Left lobe of liver (tissue), 2 donors: ENCODE measurements at places on chromosomes 7 and 10. TPM values are rescaled to one million over a fixed set of nuclear protein-coding genes. Genes with fewer than 3 reads are reported as not detected.

Gene USP6NL
- 9.0 TPM for total RNA-seq

Gene FAM13C
- 1.3 TPM for total RNA-seq

Gene SCD
- 257 TPM for total RNA-seq

Gene SKIDA1
- total RNA-seq = 3.4 TPM

Gene FAM221A
- total RNA-seq = 4.2 TPM

Gene CALHM3
- not detected for total RNA-seq

Gene BMPER
- total RNA-seq = 6.9 TPM

Gene ASL
- 386 TPM for total RNA-seq

Gene PNLIPRP1
- 2.5 TPM for total RNA-seq

Gene HSPA12A
- 2.7 TPM for total RNA-seq

Gene GBX1
- total RNA-seq = not detected

Gene SEMA3D
- 0.25 TPM for total RNA-seq

Gene SPDYE1
- not detected for total RNA-seq

Gene IGFBP1
- 13.7 TPM for total RNA-seq

Gene MSRB2
- total RNA-seq = 34.2 TPM

Gene GPRIN2
- total RNA-seq = 1.1 TPM

Gene P4HA1
- total RNA-seq = 7.3 TPM

Gene SFXN4
- 17.8 TPM for total RNA-seq

Gene FGFBP3
- 0.33 TPM for total RNA-seq

Gene ZNF804B
- total RNA-seq = not detected

Gene LRRC4
- 2.8 TPM for total RNA-seq

Gene ANKRD61
- not detected for total RNA-seq

Gene LIPK
- total RNA-seq = not detected

Gene ADCYAP1R1
- total RNA-seq = 0.65 TPM

Gene AOAH
- total RNA-seq = 3.3 TPM

Gene CNPY1
- not detected for total RNA-seq

Gene TAX1BP1
- total RNA-seq = 32.4 TPM

Gene SDK1
- total RNA-seq = 0.53 TPM

Gene PNLIPRP3
- total RNA-seq = not detected

Gene FZD8
- 5.7 TPM for total RNA-seq

Gene HOXA11
- not detected for total RNA-seq

Gene RGR
- not detected for total RNA-seq

Gene PHKG1
- 0.78 TPM for total RNA-seq

Gene WEE2
- total RNA-seq = not detected

Gene PDE6C
- not detected for total RNA-seq

Gene PLEKHA1
- 21.1 TPM for total RNA-seq

Gene TRPV5
- total RNA-seq = not detected

Gene CHAT
- total RNA-seq = not detected

Gene TMEM270
- total RNA-seq = not detected

Gene HABP2
- 289 TPM for total RNA-seq

Gene CPA2
- 1.9 TPM for total RNA-seq

Gene STMP1
- 12.5 TPM for total RNA-seq

Gene OR6V1
- not detected for total RNA-seq

Gene MCM10
- 0.33 TPM for total RNA-seq

Gene LRRC61
- 14.0 TPM for total RNA-seq

Gene TMEM184A
- total RNA-seq = 44.6 TPM

Gene KCNH2
- 0.28 TPM for total RNA-seq

Gene CTAGE4
- 1.4 TPM for total RNA-seq

Gene LRGUK
- 0.15 TPM for total RNA-seq

Gene CRHR2
- not detected for total RNA-seq
